ENCODE measurements at places on chromosomes 7 and 10.

DNA sequence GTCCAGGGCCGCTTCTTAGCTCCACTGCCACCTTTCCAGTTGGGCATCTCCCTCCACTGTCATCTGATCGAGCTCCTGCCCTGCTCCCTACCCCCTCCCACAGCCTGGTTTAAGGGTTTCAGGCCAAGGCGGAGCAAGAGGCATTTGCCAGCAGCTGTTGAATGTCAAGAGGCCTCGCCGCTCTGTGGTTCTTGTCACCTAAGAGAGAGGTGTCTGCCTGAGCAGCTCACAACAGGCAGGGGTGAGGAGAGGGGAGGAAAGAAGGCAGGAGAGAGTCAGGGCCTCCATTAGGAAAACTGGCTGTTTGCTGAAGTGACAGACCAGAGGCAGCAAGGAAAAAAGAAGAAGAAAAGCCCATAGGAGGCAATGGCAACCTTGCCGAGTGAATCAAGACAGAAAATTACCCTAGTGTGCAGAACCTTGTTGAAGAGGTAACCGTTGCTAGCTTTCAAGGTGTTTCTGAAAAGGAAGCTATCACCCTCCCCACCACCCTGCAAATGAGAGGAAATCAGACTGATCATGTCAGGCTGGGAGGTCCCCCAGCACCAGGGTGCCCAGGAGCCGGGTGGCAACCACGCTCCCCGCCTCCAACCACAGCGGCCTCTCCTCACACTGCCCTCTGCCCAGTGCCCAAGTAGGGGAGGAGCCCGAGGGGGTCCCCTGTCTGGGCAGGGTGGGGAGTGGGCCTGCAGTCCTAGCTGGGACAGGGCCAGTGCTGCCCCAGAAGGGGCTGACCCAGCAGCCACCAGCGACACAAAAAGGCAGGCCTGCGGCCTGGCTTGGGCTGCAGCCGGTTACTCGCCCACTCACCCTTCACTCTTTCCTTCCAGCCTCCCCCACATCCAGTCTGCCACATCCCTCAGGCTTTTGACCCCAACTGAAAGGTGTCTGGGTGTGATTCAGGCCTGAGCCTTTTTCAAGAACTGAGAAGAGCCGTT is 7.1 kb downstream of the GATA3 start:
- DNase-seq: no peak

DNA sequence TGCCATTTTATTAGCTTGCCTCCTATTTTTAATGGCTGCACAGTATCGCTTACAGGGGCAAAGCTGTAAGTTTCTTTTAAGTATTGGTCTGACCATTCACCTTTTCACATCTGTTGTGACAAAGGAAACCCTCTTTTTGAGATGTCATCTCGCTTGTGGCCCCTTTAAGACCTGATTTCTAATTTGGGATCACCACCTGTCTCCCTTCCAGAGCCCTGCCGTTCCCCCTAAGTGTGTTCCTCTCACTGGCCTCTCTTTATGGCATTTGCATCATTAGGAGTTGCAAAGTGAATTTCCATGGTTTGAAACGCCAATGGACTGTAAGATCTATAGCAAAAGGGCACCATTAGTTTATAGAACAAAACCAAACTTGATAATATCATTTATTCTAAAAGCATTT is 1.4 kb downstream of the EPDR1 start:
- no peak for DNase-seq

DNA sequence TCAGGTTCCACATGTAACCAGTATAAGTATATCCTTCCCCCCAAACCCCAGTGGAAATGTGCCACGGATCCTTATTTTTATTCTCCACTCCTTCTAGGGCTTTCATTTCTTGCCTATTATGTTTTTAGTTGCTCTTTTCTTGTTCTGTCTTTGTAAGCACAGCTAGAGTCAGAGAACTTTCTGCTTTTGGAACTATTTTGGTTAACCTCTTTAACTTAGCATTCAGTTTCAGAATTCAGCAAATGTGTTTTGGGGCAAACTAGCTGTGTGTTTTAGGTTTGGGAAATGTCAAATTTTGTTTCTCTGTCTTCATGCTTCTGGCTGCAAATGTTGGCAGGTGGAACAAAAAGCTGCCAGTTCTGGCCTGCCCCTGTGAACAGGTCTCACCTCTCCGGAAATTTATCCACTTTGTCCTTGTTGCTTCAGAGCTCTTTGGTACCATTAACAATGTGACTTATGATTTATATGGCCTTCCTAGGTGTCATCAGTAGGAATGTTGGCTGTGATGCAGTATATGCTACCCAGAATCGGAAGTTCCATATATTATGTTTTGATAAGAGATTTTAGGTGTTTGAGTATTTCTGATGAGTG is 156.1 kb downstream of the ADK start:
- no peak for DNase-seq

DNA sequence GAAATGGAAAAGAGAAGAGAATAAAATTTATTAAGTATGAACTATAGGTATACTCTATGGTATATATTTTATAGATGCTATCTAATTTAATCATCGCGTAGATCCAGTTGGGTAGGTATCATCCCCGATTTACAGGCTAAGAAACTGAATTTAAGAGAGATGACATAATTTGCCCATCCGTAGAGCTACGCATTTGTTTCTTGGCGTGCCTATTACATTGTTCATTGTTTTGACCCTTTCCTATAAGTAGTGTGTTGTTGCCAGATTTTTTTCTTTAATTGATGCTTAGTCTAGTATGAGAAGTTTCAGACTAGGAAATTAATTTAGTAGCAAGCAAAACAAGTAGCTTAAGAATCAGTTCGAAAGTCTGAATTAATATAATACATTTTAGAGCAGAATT is 205.7 kb upstream of the NPSR1 start:
- no peak for DNase-seq

- no peak for DNase-seq
These were observed 45.6 kb downstream of the NHLRC2 start for GRCh38 chr10:113899952-113900598.

GRCh38 chr7:29858191-29858951 is 52.1 kb downstream of the WIPF3 start:
- no peak for DNase-seq

- DNase-seq: no peak
These were observed 69.2 kb upstream of the TCF7L2 start for GRCh38 chr10:112880633-112881530.

GRCh38 chr10:92800134-92800733 is 48.1 kb upstream of the EXOC6 start:
- DNase-seq: no peak

- DNase-seq: no peak
These were observed 1.2 kb upstream of the ADD3 start for GRCh38 chr10:110006358-110007160.

- no peak for DNase-seq
These were observed 1.5 kb downstream of the ADGRA1 start for GRCh38 chr10:133088956-133089800.

GRCh38 chr10:76647301-76647700 is 990.3 kb downstream of the KCNMA1 start:
- DNase-seq: no peak

GRCh38 chr7:19368491-19368925 is 223.3 kb upstream of the FERD3L start:
- DNase-seq: no peak

GRCh38 chr7:101231644-101232043 is 6.0 kb downstream of the CLDN15 start:
- no peak for DNase-seq

- DNase-seq: no peak
These were observed 3.8 kb upstream of the RBM33 start for GRCh38 chr7:155640629-155641028.

DNA sequence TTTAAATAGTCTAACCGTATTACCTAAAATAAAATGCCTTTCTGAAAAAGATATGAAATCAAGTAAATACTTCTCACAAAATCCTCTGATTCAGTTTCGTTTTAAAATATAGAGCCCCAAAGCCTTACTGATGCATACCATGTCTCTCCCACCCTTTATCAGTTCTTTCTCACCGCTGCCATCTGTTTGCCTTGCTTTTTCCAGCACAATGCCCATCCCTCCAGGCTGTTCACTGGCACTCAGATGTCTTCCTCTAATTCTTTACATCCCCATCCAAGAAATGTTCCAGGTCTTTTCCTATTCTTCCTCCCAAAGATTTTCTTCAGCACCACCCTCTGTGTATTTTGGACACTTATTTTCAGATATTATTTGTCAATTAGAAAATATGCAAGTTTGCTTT is 116.5 kb upstream of the LRRN3 start:
- DNase-seq: no peak

DNA sequence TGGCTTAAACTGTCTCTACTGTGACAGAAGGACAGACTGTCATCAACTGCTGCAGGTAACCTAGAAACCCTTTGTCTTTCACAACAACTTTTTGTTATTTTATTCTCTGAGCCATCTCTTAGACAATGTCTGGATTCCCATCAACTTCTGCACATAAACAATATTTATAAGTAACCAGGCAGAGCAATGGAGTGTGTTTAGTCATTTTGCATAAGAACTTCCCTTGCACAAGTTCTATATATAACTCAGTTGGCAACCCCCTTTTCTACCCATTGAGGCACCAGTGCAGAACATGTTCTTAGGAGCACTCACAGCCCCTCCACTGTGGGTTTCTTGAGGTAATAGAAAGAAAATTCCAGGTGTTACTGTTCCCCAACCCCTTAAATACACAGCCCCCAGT is 65.0 kb upstream of the IL6 start:
- peak; percentile 78 for DNase-seq

DNA sequence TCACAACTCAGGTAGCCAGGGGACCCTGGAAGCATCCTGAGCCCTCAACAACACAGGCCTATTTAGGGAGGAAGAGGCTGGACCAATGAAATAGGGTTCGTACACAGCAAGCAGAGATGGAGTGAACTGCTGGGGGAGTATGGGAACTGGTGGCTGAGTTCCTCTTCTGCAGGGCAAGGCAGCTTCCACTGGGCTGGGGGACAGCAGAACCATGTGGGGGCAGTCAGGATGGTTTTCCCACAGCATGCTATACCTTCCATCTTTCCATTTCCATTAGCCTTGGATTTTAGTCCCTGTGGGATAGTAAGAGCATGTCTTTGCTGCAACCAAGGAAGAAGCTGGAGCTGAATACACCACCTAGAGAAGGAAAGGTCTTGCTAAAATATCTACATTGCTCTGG is 370.6 kb downstream of the CCSER2 start:
- DNase-seq: no peak

DNA sequence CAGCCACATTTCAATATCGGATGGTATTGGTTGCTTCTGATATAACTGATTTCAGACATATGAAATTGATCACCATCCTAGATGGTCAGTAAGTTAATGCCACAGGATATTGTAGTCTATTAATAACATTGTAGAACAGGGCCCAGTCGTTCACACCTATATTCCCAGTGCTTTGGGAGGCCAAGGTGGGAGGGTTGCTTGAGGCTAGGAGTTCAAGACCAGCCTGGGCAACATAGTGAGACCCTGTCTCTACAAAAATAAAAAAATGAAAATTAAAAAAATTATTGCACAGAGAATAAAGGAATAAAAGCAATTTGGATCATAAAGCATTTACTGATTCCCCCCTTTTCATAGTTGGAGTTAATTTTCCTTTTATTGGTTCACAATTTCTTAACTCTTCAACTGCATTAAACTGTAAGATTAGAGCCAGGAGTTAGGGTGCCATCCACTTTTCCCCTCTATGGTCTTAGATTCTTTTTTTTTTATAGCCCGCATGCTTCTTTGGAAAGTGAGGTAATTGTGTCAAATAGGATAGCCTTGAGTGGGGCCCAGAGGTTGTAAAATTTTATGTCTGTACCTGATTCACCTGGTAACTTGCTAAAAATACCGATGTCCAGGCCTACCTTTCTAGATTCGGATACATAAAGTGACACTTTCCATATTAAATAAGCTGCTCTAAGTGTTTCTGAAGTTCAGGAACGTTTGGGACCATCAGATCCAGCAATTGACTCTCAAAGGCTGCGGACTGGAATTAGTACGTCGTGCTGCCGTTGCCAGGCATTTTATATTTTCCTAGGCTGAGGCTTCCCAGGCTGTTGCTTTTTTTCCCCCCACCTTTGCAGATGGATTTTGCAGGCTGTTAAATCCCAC is 24.7 kb downstream of the ADK start:
- DNase-seq: no peak

GRCh38 chr7:34222722-34223121 is 317.4 kb downstream of the BMPER start:
- DNase-seq: no peak

DNA sequence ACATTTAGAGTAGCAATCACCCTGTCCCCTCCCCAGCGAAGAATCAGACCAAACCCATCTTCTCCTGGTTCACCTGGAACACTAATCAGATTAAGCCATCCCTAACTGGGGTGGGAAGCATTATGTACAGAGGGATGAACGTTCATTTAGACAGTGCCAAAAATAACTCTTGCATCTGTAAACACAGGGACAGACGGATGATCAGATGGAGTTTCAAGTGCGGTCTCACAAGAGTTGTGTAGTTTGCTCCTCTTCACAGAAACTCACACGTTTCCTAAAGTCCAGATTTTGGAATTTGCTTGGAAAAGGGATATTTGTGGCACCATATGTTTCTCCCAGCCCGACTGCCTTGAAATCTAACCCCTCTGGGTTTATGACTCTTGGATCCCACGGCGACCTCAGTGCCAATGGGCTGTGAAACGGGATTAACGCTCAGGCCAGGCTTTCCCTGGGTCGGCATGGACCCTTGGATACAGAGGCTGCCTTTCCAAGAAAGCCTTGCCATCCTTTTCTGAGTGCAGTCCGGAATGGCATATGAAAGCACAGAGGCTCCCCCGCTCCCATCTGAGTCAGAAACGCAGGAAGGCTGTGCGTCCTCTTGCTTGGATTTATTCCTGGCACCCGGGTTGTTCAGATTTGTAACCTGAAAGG is 293.2 kb upstream of the HABP2 start:
- no peak for DNase-seq

DNA sequence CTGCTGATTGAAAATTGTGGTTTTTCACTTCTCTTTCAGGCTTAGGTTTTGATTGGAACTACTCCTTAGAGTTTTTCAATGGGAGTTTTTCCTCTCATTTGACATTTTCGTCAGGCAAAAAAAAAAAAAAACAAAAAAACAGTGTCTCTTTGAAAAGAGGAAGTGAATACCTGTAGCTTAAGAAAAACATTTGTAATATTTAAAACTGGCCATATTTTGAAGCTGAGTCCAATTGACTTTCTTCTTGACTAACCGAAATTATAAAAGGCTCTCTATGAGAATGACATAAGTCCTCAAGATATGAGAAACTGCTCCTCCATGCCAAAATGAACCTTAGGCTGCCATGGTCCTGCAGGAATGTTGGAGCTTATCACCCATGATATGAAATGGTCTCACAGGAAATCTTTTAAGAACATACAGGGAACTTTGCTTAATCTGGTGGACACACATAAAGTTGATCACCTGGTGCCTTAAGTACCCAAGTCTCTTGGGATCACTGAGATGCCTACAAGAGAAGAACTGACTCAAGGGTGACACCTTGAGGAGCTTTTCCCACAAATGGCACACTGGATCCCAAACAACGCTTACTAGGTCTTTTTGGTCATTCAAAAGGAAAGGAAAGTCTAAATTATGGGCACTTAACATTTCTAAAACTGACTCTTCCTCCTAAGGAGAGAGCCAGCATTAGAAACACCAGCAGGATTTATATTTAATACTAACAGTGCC is 263.4 kb downstream of the CDC14C start:
- DNase-seq: no peak

GRCh38 chr7:39413636-39414223 is 152.5 kb upstream of the YAE1 start:
- no peak for DNase-seq

Data from naive B cell (primary cell).